ENCODE measurements at places on chromosomes 11 and 22.

- peaks cover 38% of the 10 kb centered on the region for H3K4me1 ChIP-seq
- no peaks in the 10 kb centered on the region for H3K36me3 ChIP-seq
- H3K27me3 ChIP-seq = no peaks in the 10 kb centered on the region
- H3K27ac ChIP-seq = peak overlapping the region; percentile 53
- H3K4me3 ChIP-seq = no peak overlapping the region
Measured at GRCh38 chr11:118009864-118010737, 23.9 kb downstream of the IL10RA start.

DNA sequence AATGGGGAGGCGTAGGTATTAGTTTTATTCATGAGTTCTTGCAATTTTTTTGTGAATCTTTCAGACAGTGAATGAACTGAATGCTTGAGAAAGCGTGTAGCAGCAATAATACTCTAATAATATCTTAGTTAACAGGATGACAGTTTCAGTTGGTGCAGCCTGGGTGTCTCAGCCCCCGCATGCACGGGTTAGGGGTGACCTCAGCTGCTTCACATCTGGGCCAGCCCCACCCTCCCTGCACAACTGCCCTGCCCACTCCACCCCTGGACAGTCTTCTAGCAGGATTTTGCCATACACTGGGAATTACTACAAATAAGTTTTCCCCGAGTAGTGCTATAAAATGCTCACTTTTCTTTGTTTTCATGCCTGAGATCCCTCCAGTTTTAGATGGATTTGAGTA lies 83.2 kb downstream of the ST3GAL4 start:
- no peak overlapping the region for H3K4me3 ChIP-seq
- no peak overlapping the region for H3K27ac ChIP-seq
- no peak for DNase-seq
- peaks cover 4% of the 10 kb centered on the region for H3K27me3 ChIP-seq
- H3K4me1 ChIP-seq = peaks cover 26% of the 10 kb centered on the region

GRCh38 chr11:86081455-86081854 lies 12.6 kb upstream of the PICALM start:
- DNase-seq = no peak
- no peak overlapping the region for H3K27ac ChIP-seq
- H3K4me1 ChIP-seq = no peaks in the 10 kb centered on the region
- no peak overlapping the region for H3K4me3 ChIP-seq
- no peaks in the 10 kb centered on the region for H3K27me3 ChIP-seq

DNA sequence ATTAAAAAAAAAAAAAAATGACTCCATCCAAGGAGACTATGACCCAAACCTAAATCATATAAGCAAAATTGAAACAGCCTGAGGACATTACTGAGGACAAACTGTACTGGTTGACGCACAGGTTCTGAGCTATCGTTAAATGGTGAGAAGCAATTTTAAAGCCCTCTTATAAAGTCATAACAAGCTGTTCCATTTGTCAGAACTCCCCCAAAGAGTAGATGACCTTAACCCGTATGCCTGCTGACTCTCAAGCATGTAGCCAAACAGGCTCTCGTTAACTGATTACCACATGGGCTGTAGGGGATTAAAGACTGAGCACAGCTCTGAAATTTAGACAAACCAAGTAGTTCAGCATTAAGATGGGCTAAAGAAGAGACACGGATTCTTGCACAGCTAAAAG lies 2.2 kb downstream of the CRYAB start:
- H3K4me3 ChIP-seq = peak overlapping the region; percentile 61
- H3K36me3 ChIP-seq = peaks cover 5% of the 10 kb centered on the region
- H3K4me1 ChIP-seq = peaks cover 49% of the 10 kb centered on the region
- DNase-seq = no peak

GRCh38 chr11:22161489-22161888 lies 31.4 kb upstream of the ANO5 start:
- no peaks in the 10 kb centered on the region for H3K36me3 ChIP-seq
- no peak overlapping the region for H3K27ac ChIP-seq
- no peak for DNase-seq
- H3K27me3 ChIP-seq = no peaks in the 10 kb centered on the region
- H3K4me3 ChIP-seq = no peak overlapping the region
- H3K4me1 ChIP-seq = no peaks in the 10 kb centered on the region

- H3K36me3 ChIP-seq = no peaks in the 10 kb centered on the region
- no peaks in the 10 kb centered on the region for H3K4me1 ChIP-seq
- no peak overlapping the region for H3K4me3 ChIP-seq
- no peak overlapping the region for H3K27ac ChIP-seq
Measured at GRCh38 chr11:103358251-103358650, 249.0 kb downstream of the DYNC2H1 start.

DNA sequence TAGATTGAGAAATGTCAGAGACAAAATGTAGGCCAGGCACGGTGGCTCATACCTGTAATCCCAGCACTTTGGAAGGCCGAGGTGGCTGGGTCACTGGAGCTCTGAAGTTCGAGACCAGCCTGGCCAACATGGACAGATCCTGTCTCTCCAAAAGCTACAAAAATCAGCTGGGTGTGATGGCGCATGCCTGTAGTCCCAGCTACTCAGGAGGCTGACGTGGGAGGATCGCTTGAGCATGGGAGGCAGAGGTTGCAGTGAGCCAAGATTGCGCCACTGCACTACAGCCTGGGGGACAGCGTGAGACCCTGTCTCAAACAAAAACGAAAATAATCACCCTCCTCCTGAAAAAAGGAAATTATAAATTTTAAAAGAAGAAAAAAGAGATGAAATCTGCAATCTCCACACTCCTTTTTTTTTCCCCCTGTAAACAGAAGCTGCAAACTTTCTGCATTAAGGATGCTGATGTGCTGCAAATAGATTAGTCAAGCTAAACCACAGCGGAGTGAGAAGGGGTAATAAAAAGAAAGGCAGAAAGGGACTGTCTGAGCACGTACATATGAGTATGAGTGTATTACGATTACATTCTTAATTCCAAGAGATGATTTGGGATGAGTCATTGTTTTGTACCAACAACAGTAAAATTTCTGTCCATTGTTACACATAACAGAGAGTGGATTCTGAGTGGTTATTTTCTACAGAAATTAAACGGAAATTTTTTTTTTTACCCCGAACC lies 87.3 kb downstream of the SIK3 start:
- H3K36me3 ChIP-seq = no peaks in the 10 kb centered on the region
- DNase-seq = no peak
- no peaks in the 10 kb centered on the region for H3K27me3 ChIP-seq
- H3K4me3 ChIP-seq = no peak overlapping the region
- H3K27ac ChIP-seq = no peak overlapping the region
- H3K4me1 ChIP-seq = peaks cover 7% of the 10 kb centered on the region

GRCh38 chr11:17631702-17632365 lies 84.8 kb downstream of the OTOG start:
- no peak for DNase-seq
- no peak overlapping the region for H3K27ac ChIP-seq
- peaks cover 15% of the 10 kb centered on the region for H3K27me3 ChIP-seq
- H3K36me3 ChIP-seq = no peaks in the 10 kb centered on the region
- H3K4me1 ChIP-seq = no peaks in the 10 kb centered on the region

DNA sequence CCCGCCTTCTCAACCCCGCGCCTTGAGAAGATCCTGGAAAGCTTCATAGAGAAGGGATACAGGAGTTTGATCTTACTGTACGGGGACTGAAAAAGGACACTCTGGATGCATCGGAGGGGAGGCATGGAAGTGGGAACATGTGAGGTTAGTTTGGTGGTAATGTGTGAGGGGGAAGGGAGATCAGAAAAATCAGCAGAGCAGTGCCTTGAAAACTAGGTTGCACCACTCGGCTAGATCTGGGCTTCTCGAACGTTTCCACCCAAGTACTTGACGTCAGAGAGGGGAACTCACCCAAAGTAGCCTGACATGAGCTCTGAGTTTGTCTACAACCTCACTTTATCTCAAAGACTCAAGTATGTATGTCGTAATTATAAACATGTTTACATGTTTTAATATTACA lies 14.5 kb downstream of the USP35 start:
- H3K4me1 ChIP-seq = no peaks in the 10 kb centered on the region
- no peak overlapping the region for H3K27ac ChIP-seq
- H3K36me3 ChIP-seq = peaks cover 15% of the 10 kb centered on the region
- no peaks in the 10 kb centered on the region for H3K27me3 ChIP-seq
- no peak overlapping the region for H3K4me3 ChIP-seq
- no peak for DNase-seq

GRCh38 chr11:64206457-64207255 lies at the start of gene FERMT3:
FERMT3 (plus strand) TSS chr11:64206721; CDS start chr11:64207365, 644 bp downstream.
- H3K4me1 ChIP-seq = peaks cover 36% of the 10 kb centered on the region
- DNase-seq = peak; percentile 74
- H3K4me3 ChIP-seq = peak within 1 kb of the TSS; percentile 45
- H3K36me3 ChIP-seq = peaks cover 40% of the 10 kb centered on the region

- no peak overlapping the region for H3K4me3 ChIP-seq
- H3K36me3 ChIP-seq = no peaks in the 10 kb centered on the region
- H3K4me1 ChIP-seq = peaks cover 4% of the 10 kb centered on the region
Measured at GRCh38 chr11:11776714-11777113, 65.1 kb upstream of the USP47 start.

DNA sequence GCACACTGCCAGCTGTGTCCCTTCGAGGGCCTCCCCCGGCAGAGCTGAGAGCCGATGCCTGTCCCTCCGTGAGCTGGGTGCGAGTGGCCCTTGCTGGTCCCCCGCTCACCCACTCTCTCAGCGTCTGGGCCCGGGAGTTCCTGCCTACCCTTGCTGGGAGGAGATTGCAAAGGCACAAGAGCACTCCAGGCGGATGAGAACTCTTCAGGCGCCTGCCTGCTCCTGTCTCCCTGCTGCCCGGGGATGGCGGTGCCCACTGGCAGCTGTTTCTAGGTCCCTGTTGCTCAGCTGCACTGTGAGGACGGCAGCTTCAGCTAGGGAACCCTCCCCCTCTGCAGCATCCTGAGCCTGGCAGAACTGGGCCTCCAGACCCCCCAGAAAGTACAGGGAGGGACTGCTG lies 61.1 kb downstream of the FLRT1 start:
- DNase-seq = no peak
- no peaks in the 10 kb centered on the region for H3K36me3 ChIP-seq
- H3K27me3 ChIP-seq = no peaks in the 10 kb centered on the region
- no peak overlapping the region for H3K27ac ChIP-seq
- H3K4me1 ChIP-seq = peaks cover 15% of the 10 kb centered on the region

- H3K27me3 ChIP-seq = peaks cover 31% of the 10 kb centered on the region
- H3K36me3 ChIP-seq = no peaks in the 10 kb centered on the region
- no peak overlapping the region for H3K27ac ChIP-seq
- DNase-seq = no peak
- H3K4me1 ChIP-seq = peaks cover 22% of the 10 kb centered on the region
- H3K4me3 ChIP-seq = peak overlapping the region; percentile 56
Measured at GRCh38 chr11:111541254-111542061, 938 bp downstream of the LAYN start.

- no peaks in the 10 kb centered on the region for H3K27me3 ChIP-seq
- no peak overlapping the region for H3K4me3 ChIP-seq
- H3K36me3 ChIP-seq = no peaks in the 10 kb centered on the region
- H3K4me1 ChIP-seq = peaks cover 38% of the 10 kb centered on the region
- no peak for DNase-seq
Measured at GRCh38 chr11:78345450-78345849, 72.2 kb downstream of the GAB2 start.

DNA sequence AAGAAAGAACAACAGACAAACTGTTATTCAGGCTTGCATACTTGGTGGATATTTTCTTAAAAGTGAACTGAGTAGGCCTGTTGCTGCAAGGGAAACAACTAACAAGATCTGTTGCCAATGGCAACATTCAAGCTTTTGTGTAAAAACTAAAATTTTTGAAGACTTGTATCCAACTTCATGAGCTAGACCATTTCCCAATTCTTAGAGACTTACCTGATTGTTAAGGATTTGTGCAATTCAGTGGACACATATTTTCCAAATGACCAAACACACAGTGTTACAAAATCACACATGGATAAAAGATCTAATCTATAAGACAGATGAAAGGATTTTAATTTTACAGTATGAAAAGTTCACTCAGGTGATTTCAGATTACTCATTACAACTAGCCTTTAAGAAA lies 564.1 kb downstream of the CNTN5 start:
- no peak overlapping the region for H3K4me3 ChIP-seq
- H3K27ac ChIP-seq = no peak overlapping the region
- no peaks in the 10 kb centered on the region for H3K4me1 ChIP-seq
- DNase-seq = no peak

DNA sequence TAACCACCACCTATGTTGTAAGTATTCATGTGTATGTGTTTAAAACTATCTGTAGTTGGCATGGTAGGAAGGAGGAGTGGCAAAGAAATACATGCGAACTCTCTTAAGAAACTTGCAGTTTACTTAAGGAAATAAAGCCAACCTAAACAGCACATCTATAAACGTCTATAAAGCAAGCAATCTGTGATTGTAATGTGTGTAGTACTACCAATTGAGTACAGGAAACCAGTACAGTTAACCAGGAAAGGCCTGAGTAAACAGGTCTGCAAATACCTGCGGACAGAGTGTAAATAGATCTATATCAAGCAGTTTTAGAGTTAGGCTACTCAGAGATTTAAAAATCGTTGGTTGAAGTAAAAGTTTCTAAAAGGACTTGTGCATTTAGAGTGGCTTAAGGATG lies 59.5 kb upstream of the AMOTL1 start:
- no peak overlapping the region for H3K4me3 ChIP-seq
- DNase-seq = no peak
- H3K27me3 ChIP-seq = no peaks in the 10 kb centered on the region
- H3K36me3 ChIP-seq = no peaks in the 10 kb centered on the region
- H3K27ac ChIP-seq = no peak overlapping the region
- H3K4me1 ChIP-seq = peaks cover 25% of the 10 kb centered on the region

DNA sequence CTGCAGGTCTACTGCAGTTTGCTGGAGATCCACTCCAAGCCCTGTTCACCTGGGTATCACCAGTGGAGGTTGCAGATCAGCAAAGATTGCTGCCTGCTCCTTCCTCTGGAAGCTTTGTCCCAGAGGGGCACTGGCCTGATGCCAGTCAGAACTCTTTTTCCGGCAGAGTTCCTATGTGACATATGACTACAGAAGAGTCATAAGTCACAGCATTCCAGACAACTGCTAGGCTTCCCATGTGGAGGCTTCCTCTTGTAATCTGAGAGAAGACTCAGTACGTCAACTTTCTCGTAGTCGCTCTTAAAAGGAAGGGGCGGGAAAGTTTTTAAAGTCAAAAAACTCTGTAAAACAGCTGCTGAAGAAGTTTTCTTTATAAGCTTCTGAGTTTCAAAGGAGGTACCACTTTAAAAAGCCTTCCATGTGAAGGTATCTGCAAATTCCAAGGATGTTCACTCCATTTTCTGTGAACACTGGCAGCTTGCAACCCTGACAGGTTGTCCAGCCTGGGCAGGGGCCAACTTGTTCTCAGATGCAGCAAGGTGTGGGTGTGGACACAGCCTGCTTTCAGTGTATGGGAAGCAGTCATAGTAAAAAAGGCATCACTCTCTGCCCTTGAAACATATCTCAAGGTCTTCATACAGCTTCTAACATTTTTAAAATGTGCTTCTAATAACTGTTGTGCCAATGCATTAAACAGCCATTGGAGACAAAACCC lies 97.8 kb downstream of the ME3 start:
- H3K27ac ChIP-seq = no peak overlapping the region
- no peak overlapping the region for H3K4me3 ChIP-seq
- no peaks in the 10 kb centered on the region for H3K36me3 ChIP-seq
- peaks cover 15% of the 10 kb centered on the region for H3K4me1 ChIP-seq
- no peaks in the 10 kb centered on the region for H3K27me3 ChIP-seq

GRCh38 chr11:68990995-68991780 lies 10.4 kb upstream of the MRGPRD start:
- no peak overlapping the region for H3K4me3 ChIP-seq
- H3K36me3 ChIP-seq = no peaks in the 10 kb centered on the region
- peak; percentile 71 for DNase-seq
- no peaks in the 10 kb centered on the region for H3K4me1 ChIP-seq

All from suprapubic skin (tissue), 4 donors.